Upper lobe of left lung (tissue), 6 donors: ENCODE measurements at places on chromosomes 6 and 20. TPM values are rescaled to one million over a fixed set of nuclear protein-coding genes. Genes with fewer than 3 reads are reported as not detected.

ELOVL2 gene
- total RNA-seq: 0.10 TPM

DNA sequence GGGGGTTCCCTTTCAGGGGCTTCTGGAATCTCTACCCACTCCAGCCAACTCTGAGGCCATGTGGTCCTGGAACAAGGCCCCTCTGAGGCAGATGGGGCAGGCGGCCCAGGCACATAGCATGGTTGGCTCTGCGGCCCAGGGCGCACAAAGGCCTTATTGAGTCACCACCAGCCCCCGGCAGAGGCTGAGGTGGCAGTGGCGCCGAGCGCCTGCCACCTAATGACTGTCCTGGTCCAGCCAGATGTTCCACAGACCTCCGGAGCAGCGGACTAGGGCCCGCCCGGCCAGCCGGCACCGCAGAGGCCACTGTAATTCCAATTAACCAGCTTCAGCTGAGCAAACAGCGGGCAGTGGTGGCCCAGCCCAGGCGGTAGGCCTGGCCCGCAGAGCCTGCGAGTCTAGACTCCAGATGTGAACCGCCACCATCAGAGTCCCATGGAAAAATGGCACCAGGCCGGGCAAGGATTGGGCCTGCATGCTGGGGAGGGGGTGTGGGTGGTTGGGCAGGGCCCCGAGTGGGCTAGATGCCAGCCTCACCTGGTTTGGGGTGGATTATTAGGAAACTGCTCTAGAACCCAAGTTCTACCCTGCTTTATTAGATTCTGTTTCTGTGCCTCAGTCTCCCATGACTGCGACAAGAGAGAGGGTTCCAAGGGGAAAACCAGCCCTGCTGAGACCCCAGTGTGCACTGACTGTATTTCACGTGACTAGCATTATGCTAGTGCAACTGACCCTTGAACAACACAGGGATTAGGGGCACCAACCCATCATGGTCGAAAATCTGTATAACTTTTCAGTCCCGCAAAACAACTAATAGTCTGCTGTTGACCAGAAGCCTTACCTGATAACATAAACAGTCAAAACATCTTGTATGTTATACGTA is 34.1 kb upstream of the ID1 start:
- no peaks in the 10 kb centered on the region for H3K27me3 ChIP-seq
- peaks cover 4% of the 10 kb centered on the region for H3K36me3 ChIP-seq
- H3K27ac ChIP-seq: peak overlapping the region; percentile 97
- H3K4me3 ChIP-seq: no peak overlapping the region
- H3K4me1 ChIP-seq: peaks cover 55% of the 10 kb centered on the region
- peak; percentile 84 for DNase-seq

- DNase-seq: no peak
- H3K27me3 ChIP-seq: no peaks in the 10 kb centered on the region
- no peaks in the 10 kb centered on the region for H3K36me3 ChIP-seq
- no peak overlapping the region for H3K27ac ChIP-seq
- H3K4me3 ChIP-seq: no peak overlapping the region
Measured at GRCh38 chr6:100721256-100721655, 159.9 kb downstream of the ASCC3 start.

DNA sequence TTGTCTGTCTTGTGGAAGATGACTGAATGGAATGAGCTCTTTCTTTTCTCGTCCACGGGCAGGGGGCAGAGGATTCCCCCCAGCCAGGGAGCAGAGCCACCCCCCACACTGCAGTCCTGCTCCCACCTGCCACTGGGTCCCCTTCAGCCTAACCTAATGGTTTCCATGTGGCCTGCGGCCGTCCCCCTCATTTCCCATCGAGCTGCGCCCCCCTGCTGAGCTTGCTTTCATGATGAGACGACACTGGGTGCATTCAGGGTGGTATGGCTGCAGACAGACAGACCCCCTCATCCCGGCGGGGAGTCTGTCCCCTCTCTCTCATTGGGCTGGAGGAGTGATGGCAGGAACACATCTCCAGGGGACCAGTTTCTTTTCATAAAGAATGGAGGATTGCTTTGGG is 140.8 kb downstream of the DTNBP1 start:
- no peak for DNase-seq
- H3K4me1 ChIP-seq: peaks cover 5% of the 10 kb centered on the region
- peaks cover 45% of the 10 kb centered on the region for H3K36me3 ChIP-seq
- no peaks in the 10 kb centered on the region for H3K27me3 ChIP-seq

- H3K4me3 ChIP-seq: no peak overlapping the region
- no peak for DNase-seq
- H3K27ac ChIP-seq: no peak overlapping the region
- no peaks in the 10 kb centered on the region for H3K27me3 ChIP-seq
Measured at GRCh38 chr6:2109796-2110195, 135.6 kb downstream of the GMDS start.
